ENCODE measurements at places on chromosomes 2 and 18. TPM values are rescaled to one million over a fixed set of nuclear protein-coding genes. Genes with fewer than 3 reads are reported as not detected.
A peak's percentile ranks its signal among the peaks of the same experiment; 100 is the strongest.

The RIT2 gene
- not detected for total RNA-seq

The AGXT gene
- not detected for total RNA-seq

The KLHL29 gene
- total RNA-seq = 2.4 TPM

The KLHL14 gene
- total RNA-seq = not detected

- no peak for DNase-seq
Observed at GRCh38 chr18:68960355-68960754, 162.5 kb downstream of the CCDC102B start.

GRCh38 chr2:236715077-236715476 lies 145.5 kb downstream of the ACKR3 start:
- DNase-seq = no peak

GRCh38 chr2:106332054-106332453 lies 136.2 kb downstream of the RGPD3 start:
- DNase-seq = no peak

GRCh38 chr2:207836521-207837133 lies 66.9 kb upstream of the FZD5 start:
- no peak for DNase-seq

DNA sequence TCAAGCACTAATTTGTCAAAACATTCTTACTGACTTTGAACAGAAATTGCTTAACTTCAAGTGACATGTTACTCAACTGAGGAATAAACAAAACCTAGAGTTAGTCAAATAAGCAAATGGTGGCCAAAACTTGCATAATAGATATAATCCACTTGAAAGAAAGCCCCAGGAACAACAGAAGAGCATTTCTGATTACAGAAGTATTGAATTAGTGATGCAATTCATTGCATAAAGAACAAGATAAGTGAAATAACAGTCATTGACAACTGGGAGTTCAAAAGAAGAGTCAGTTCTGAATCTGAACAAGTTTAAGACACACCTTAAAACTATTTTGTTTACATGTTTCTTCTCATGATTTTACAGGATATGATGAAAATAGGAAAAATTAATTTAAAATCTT lies 30.8 kb downstream of the COBLL1 start:
- no peak for DNase-seq

DNA sequence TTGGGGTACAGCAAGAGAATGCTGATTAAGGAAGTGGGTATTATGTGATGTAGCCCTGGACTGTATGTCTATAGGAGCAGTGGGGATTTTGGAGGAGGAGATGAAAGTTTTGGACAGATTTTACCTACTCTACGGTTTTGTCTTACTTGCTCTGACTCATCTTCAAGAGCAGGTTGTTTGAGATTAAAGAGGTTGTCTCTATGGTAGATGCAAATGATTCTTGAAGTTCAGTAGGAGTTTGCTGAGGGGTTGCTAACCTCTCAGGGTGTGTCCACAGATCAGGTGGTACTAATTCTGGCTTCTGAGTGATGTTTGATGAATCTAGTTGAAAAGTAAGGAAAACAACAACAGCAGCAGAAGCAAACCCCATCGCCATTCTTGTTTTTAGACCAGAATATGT lies 9.7 kb upstream of the SERPINB12 start:
- DNase-seq = no peak

GRCh38 chr18:59143441-59143840 lies 3.8 kb downstream of the SEC11C start:
- no peak for DNase-seq

GRCh38 chr18:76823161-76823538 lies 793 bp downstream of the ZNF236 start:
- DNase-seq = peak; percentile 5

DNA sequence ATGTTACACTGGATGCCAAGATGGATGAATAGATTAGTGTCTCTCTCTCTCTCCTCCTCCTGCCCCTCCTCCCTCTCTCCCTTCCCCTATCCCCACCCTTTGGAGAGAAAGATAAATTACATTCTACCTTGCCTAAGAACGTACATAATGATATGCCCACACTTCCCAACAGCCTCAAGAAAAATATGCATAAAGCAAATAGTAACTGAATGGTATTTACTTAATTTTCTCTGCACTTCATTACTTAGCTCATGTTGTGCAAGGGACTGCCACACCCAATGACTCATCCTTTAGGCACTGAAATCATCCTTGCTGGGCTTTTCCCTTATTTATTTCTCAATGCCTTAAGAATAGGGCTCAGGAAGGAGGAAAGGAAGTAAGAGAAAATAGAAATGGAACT lies 137.3 kb upstream of the PID1 start:
- DNase-seq = no peak

- DNase-seq = no peak
Observed at GRCh38 chr2:205776139-205776538, 93.8 kb downstream of the NRP2 start.

GRCh38 chr2:20362701-20363435 lies 12.2 kb upstream of the PUM2 start:
- DNase-seq = no peak

DNA sequence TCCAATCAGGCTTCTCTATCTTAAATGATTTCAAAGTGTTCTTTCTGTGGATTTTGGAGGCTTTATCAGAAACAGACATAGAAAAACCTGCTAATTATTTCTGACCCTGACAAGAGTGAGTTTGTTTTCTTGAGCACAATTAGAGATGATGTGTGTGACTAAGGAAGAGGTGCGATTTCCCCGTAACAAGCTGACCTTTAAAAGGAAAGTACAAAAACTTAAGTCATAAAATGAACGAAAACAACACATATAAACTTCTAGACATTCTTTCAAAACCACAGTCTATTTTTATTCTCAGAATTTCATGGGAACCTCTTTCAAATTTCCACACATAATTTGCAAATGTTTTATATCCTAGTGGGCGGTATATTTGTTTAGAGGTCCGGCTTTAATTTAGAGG lies 604.8 kb downstream of the CPS1 start:
- no peak for DNase-seq

GRCh38 chr2:51693640-51694039 lies 661.7 kb upstream of the NRXN1 start:
- no peak for DNase-seq

GRCh38 chr2:60441800-60442199 lies 111.7 kb downstream of the BCL11A start:
- DNase-seq = no peak
